ENCODE measurements at places on chromosomes 3 and 15.
A peak's percentile ranks its signal among the peaks of the same experiment; 100 is the strongest.

DNA sequence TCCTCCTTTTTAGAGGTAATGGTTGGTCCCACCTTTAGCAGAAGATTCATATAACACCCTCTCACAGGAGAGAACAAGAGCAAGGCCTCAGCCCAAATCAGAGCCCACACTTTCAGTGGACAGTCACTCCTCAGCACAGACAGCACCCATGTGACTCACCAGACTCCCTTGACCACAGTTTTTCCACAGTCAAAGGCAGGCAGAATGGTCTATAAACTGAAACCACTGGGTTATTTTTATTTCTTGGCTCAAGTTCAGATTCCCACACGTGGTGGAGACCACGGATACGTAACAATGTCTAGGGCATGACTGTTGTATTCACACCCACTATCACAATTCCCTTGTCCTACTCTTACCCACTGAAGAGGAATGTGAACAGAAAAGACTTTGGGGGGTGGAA lies 237.8 kb upstream of the UBE2E1 start:
- no peak for DNase-seq

GRCh38 chr3:115520651-115521245 lies 102.6 kb upstream of the GAP43 start:
- no peak for DNase-seq

DNA sequence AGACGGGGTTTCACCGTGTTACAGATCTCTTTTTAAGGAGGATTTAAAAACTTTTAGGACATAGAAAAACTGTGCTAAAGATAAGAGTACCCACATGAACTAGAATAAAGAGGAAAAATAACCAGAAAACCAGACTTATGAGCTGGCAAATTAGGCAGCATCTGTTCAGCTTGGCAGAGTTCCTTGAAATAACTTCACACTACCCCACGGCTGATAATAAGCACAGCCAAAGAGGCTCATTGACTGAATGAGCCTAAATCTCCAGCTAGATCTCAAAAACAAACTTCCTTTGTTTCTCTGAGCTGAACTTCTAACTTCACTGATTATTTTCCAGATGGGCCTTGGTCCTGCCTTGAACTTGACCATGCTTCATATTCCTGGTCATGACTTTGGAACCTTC lies 26.7 kb upstream of the PIK3R4 start:
- no peak for DNase-seq

- DNase-seq, result no peak
These were observed 697.6 kb upstream of the ALCAM start for GRCh38 chr3:104669083-104669482.

GRCh38 chr15:66957431-66957720 lies 108.0 kb upstream of the SMAD3 start:
- no peak for DNase-seq

GRCh38 chr15:62878070-62878469 lies 164.5 kb upstream of the TPM1 start:
- DNase-seq, result no peak

DNA sequence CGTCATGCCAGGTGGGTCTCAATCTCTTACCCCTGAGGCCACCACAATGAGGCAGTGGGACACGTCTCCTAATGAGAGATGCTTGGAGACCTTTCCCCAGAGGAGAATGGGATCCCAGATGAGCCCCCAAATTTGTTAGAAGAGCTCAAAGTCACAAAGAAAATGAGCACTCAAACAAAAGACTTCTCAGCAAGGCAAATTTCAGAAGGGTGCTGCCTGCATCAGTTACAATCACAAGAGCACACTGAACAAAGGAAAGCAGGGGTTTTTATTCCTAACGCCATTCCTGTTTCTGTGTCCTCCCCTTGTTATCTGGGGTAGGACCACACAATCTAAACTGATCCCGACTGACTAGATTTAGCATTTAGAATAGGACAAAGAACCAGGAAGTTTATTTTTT lies 50.1 kb downstream of the DLG1 start:
- no peak for DNase-seq

DNA sequence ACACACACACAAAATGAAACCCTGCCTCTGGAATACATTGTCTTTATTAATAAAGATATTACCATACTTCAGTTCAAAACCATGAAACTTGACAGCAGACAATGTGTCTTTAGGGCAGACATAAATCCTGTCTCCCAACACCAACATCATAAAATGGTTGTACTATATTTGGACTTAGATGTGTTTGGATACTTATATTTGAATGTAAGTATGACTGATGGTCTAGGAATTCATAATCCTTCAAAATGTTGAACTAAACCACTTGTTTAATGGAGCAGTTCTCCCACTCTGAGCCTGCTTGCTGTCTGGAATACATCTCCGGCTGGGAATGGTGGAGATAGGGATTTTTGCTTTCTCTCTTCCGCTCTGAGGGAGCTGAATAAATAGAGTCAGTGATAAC lies 10.6 kb downstream of the FBN1 start:
- DNase-seq, result no peak

- no peak for DNase-seq
These were observed 467.9 kb downstream of the SOX2 start for GRCh38 chr3:182179631-182180030.

DNA sequence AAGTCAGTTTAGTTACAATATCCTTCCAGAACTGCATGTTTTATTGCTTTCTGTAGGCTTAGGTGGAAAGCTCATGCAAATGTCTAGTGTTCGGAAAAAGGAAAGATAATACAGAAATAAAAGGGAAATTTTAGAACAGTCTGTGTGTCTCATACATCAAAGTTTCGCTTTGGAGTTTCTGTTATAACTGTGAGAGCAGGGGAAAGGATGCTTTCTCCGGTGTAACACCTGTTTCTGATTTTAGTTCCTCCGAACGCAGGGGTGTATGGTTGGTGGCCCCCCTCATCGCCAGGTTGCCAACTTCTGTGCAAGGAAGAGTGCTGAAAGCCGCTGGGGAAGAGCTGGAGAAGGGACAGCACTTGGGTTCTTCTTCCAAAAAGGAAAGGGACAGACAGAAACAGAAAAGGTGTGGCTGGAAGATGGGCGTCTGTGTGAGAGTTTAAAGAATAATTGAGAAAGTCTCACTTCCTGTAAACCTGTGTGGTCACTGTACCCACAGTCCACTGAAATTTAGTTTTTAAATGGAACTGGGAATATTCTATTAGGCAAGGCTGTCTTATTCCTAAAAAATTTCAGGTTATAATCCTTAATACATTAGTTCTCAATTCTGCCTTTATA lies 6.7 kb downstream of the P2RY12 start:
- DNase-seq, result no peak

- no peak for DNase-seq
These were observed 245.3 kb downstream of the MYRIP start for GRCh38 chr3:40054568-40055222.

GRCh38 chr3:37475435-37475834 lies 301.1 kb upstream of the LRRFIP2 start:
- no peak for DNase-seq

DNA sequence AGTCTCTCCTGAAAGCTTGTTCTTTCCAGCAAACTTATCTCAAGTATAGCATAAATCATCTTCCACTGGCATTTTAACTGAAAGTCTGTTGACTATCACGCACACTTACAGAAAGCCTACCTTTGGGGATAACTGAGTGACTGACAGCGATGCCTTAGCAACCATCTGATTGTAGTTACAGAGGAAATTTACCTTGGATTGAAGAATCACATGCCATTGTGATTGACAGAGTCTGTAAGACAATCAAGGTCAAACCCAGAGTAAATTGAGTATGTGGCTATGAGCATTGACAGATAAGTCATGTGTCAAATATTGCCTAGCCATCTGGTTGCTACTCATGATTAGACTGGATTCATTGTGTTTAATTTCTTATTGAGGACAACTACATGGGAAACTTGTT lies 82.0 kb downstream of the CNTN4 start:
- no peak for DNase-seq

DNA sequence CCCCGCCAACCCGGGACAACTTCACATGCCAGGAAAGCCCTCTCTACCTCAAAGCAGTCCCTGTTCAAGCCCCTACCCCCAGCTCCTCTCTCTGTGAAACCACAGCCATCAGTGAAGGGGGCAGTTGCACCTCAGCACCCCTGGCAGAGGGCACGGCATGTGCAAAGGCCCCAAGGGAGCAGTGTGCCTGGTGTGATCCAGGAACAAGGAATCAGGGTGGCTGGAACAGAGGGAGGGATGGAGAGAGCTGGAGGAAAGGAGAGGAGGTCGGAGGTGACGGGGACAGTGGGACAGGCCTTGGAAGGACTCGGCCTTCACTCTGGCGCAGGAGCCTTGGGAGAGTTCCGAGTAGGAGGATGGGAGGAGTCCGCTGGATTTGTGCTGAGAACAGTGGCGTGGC lies 26.5 kb upstream of the IQSEC1 start:
- no peak for DNase-seq

DNA sequence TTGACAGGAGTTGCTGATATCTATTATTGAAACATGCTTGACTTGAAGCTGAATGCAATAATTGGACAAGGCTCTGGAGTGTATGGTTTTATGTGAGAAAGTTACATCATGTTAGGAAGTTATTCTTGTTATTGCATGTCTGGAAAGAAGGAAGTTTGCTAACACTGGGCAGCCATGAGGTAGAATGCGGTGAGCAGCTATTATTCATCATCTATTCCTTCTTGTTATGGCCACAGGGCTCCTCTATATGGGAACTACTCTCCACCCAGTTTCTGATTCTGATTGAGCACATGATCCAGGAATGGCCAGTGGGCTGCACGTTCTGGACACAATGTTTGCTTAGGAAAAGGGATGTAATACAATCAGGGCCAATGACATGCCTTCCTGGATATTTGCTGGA lies 37.8 kb upstream of the SCN5A start:
- DNase-seq, result no peak

DNA sequence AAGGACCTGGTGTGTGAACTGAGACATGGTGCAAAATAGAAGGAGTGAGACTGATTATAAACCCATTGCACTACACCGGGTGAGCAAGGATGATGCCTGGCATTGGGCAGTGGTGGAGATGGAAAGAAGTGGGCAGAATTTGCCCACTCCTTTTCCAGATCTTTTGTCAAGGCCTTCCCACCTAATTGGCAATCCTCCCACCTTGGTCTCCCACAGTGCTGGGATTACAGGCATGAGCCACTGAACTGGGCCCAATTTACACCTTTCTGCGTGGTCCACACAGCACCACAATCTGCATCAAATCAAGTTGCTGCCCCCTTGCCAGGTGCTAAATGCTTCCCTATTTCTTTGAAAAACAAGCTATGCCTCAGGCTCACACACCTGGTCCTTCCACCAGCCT lies 5.4 kb downstream of the FBXO40 start:
- DNase-seq, result no peak

GRCh38 chr15:92332125-92332899 lies 61.4 kb upstream of the ST8SIA2 start:
- no peak for DNase-seq

- no peak for DNase-seq
These were observed 274.2 kb downstream of the OCA2 start for GRCh38 chr15:27824841-27825422.

DNA sequence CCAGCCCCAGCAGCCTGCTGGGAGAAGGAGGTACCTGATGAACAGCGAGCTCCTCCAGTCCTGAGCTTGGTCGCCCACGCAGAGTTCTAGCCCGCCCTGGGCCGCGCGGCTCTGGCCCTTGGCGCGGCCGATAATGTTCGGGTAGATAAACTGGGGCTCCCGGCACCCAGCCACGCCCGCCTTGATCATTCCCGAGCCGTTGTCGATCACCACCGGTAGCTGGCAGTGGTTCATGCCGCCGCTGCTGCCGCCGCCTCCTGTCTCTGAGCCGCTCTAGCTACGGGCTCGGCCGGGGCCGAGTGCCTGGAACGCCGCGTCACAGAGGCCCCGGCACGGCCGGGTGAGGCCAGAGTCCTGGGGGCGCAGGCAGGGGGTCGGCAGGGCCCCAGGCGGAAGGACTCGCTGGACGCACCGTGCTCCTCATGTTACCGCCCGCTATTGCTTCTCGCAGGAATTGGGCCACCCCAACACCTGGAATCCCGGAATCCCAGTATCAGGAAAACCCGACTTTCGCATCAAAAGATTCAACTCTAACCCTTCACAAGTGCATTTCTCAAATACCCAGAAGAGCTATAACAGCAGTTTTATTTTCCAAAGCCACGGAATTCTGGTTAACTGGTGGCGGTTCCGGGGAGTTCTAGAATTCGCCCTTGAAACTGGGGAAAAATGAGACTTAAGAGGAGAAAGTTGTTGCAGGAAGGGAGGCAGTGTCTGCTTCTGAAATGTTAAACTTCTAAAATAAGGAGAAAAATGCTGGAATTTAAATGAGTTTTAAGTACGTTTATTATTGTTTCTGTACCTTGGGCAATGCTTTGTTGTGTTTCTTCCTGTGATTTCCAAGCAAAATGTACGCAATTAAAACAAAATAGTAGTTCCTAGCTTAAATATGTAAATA lies at the start of gene ACTRT3:
ACTRT3 (minus strand) TSS at position 275 of the 895 bp plus-strand sequence; CDS start at position 234, 41 bp downstream.
- peak; percentile 34 for DNase-seq

DNA sequence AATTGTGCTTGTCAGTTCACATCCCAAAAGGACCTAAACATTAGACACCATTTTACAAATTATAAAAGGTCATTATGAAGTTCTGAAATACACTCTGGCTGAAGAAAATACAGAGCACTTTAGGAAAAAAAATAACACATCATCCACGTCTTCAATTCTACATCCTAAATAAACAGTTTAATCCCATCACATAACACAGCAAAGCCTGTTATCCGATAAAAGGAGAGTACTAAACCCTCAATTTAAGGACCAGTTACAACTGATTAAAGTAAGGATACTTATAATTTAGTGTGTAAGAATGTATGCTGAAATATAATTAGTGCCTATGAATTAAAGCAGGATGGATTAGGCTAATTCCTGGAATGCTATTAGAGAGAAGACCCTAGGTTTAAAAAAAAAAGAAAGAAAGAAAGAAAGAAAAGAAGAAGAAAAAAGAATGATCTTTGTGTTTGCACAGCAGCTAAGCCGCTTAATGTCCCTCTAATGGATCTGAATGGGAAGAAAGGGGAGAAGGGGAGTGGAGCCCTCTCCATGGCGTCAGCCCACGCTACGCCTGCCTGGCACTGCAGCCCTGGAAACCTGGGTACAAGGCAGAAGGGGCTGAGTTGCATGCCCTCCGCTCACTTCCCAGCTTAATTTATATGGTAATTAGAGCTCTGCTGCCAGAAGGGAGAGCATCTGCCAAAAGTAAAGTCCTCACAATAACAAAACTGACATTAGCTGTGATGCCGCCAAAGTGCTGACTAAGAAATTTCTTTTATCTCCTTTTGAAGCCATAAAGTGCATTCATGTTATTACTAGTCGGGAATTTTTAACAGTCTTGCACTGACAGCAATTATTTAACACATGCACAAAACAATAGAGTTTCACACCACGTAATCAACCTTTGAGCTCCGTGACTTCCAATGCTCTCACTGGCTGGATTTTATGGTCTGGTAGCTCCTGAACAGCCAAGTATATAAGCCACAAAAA lies 90.0 kb downstream of the FSIP1 start:
- no peak for DNase-seq

- no peak for DNase-seq
These were observed 96.5 kb downstream of the LIPC start for GRCh38 chr15:58528188-58528870.

DNA sequence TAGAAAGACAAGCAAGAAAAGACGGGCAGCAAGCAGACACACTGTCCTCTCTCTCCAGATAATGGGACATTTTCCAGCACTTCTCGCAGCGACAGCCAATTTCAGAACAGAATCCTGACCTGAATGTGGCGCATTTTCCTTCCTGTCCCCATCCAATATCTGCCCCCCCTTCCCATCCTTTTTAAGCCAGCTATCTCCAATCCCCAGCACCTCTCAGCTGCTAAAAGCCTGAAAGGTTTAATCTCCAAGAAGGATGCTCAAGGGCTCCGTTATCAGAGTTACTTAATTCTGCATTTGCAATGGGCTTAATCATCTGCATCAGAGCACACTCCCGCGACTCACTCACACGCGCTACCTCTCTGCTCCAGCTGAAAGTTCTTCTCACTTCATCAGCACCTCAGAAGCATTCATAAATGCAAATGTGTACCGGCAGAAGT lies 50.5 kb downstream of the SRGAP3 start:
- DNase-seq, result no peak
